Putamen (tissue), 1 donor: ENCODE measurements at places on chromosomes 5 and 9.

- no peak for DNase-seq
Observed at GRCh38 chr9:133679466-133680061, 43.4 kb downstream of the DBH start.

GRCh38 chr5:112063191-112063590 lies 306.2 kb upstream of the NREP start:
- no peak for DNase-seq

DNA sequence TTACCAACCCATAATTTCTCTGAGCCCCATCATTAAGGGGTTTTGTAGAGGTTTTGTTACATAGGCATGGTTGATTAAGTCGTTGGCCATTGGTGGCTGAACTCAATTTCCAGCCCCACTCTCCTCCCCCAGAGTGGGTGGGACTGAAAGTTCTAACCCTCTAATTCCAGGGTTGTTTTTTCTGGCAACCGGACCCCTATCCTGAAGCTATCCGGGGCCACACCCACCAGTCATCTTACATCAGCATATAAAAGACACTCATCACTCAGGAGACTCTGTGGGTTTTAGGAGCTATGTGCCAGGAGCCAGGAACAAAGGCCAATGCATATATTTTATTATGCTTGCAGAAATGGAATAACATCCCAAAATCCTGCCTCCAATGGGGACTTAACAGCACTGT lies 186.0 kb downstream of the NXNL2 start:
- DNase-seq: no peak

DNA sequence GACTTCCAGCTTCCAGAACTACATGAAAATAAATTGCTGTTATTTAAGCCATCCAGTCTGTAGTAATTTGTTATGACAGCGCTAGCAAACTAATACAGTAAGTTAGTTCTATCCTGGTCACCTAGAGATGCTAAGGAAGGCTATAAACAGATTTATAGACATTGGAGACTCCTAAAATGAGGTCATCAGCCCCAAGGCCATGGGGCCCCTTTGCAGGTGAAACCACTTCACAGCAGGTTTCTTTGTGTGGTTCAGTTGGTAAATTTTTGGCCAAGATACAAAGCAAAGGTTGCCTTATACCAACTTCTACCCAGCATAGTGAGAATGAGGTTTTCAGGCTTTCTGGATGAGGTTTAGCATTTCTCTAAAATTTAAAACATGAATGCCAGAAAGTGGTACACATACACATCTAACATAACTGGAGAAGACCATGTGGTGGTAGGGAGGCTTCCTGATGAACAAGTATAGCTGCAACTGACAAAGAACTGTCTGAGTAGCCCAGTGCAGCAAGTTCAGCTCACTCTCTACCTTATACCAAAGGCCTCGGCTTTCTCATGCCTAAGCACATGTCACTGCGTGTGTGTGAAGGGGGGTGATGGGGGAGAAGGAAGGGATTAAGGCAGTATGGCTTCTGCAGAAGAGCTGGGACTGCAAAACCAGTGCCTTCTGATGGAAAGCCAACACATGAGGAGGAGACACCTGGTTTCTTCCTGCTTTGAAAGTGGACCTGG lies 264.6 kb upstream of the TAS2R1 start:
- DNase-seq: no peak

DNA sequence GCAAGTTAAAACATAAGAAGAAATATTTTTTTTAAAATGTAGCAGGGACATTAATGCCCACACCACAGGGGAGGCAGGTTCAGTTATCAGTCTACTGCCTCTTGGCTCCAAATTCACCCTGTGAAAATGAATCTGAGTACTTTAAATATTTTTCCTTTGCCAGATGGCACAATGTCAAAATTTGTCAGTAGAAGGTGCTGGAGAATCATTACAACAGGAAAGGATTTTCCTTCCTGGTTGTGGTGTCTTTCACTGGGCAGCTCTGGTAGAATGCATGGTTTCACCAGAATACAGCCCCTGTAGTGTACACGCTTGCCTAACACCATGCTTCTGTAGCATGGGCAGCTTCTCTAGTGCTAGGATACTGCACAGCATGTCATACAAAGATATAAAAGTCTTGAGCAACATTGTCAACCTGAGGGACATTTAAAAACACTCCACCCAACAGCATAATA lies 9.7 kb upstream of the SREK1 start:
- DNase-seq: no peak

GRCh38 chr5:177514541-177514940 lies 2.2 kb downstream of the DDX41 start:
- DNase-seq: no peak

DNA sequence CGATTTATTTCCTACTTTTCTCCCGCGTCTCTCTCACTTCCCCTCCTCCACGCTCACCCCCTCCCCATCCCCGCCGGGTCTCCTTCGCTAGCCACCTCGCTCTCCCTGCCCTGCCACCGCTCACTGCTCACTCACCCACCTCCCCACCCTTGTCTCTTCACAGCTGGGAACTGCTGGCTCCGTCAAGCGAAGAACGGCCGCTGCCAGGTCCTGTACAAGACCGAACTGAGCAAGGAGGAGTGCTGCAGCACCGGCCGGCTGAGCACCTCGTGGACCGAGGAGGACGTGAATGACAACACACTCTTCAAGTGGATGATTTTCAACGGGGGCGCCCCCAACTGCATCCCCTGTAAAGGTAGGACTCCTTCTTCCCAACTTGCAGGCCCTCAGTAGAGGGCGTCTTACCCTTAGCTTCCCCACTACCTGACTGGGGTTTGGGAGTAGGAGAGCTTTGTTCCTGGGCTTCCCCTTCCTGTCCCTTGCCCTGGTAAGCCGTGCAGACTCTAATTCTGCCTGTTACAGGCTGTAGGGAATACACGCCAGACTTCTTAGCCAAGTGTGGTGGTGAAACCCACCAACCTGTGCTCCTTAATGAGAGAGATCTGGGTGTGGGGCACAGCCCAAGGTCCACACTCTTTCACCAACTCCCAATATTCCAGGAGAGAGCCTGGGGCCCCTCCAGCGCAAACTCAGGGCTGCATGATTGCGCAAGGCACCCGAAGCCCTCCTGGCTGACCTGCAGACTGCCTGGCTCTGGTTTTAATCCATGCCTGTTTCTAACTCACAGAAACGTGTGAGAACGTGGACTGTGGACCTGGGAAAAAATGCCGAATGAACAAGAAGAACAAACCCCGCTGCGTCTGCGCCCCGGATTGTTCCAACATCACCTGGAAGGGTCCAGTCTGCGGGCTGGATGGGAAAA lies 2.5 kb downstream of the FST start:
- DNase-seq: no peak

- no peak for DNase-seq
Observed at GRCh38 chr9:14706530-14707140, 13.4 kb upstream of the ZDHHC21 start.

GRCh38 chr5:94908889-94909480 lies 290.5 kb downstream of the SLF1 start:
- no peak for DNase-seq

DNA sequence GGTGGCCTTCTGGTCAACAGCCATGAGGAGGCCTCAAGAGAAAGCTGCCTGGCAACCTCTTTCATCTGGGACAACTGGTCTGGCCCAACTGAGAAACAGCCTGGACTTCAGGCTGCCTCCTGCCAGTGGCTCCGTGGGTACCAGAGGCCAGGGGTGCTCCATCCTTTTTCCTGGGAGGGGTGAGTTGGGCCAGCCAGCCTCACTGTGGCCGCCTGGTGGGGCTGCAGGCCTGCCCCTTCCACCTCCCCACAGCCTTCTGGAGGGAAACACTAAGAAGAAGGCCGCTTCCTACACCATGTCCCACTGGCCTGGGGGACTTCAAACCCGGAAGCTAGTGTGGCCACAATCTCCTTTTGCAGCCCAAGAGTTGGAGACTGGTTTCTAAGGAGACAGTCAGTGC lies 13.8 kb upstream of the NKD2 start:
- no peak for DNase-seq

DNA sequence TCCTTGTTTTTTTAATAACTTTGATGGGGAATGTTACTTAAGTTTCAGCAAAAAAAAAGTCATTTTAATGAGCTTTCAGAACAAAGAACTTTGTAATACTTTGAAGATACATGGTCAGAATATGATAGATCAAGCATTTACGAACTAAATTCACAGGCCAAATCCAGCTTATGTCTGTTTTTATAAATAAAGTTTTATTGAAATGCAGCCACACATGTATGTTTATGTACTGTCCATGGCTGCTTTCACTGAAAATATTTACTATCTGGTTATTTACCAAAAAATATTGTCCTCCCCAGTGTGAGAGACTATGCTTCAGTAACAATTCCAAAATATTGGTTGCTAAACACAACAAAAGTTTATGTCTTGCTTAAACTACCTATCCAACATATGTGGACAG lies 366.7 kb downstream of the PIK3R1 start:
- no peak for DNase-seq

DNA sequence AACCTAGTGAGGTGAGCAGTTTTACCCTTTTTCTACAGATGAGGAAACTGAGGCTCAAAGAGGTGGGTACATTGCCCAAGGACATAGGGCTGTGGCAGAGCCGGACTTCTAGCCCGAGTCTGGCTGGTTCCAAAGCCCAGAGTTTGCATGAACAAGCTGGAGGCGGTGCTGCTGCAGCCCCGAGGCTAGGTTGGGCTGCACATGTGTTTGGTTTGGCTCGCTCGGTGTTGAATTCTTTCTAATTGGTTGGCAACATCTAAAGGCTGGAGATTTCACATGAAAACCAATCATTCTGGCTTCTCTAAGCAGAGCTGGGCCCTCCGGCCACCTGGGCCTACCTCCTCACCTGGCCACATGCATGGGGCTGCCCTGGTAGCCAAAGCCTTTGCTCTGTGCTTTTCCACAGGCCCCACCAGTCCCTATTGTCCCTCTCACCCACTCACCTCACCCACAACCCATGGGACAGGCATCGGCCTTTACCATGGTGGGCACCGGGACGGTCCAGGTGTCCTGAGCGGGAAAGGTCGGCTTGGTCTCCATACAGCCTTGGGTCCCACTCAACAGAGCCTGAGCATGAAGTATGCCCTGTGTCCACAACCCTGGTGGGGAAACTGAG lies 262.3 kb downstream of the NSG2 start:
- no peak for DNase-seq

- no peak for DNase-seq
Observed at GRCh38 chr5:150036513-150036912, 36.0 kb downstream of the HMGXB3 start.

GRCh38 chr9:91043811-91044175 lies 242.2 kb downstream of the SYK start:
- DNase-seq: no peak

- DNase-seq: no peak
Observed at GRCh38 chr9:126421567-126422428, 95.2 kb downstream of the MVB12B start.

DNA sequence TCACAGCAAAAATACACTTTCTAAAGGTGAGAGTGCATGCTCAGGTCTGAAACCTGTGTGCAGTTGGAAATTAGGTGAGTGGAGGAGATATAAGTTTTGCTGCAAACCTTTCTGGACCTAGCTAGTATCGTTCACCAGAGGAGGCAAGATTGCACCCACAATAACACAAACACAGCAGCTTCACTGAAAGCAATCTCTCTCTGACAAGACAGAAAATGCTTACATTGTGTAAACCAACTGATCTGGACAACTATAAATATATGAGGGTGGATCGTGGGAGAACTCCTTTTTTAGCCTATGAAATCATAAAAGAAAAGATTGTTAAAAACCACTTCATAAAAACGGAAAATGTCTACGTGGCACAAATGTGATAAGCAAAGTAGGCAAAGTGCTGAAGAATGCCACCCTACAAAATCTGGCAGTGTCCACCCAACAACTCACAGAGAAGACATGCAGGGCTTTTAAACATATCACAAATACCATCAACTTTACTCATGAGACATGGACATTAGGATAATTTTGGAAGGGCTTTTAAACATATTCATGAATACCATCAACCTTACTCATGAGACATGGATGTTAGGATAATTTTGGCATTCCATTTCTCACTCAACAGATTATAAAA lies 134.3 kb downstream of the CDH18 start:
- DNase-seq: no peak

GRCh38 chr5:179620293-179620692 lies 3.2 kb downstream of the HNRNPH1 start:
- DNase-seq: no peak

GRCh38 chr5:17434982-17435381 lies 63.0 kb upstream of the TAF11L2 start:
- DNase-seq: no peak

- DNase-seq: no peak
Observed at GRCh38 chr5:2762744-2763532, 11.5 kb upstream of the IRX2 start.

DNA sequence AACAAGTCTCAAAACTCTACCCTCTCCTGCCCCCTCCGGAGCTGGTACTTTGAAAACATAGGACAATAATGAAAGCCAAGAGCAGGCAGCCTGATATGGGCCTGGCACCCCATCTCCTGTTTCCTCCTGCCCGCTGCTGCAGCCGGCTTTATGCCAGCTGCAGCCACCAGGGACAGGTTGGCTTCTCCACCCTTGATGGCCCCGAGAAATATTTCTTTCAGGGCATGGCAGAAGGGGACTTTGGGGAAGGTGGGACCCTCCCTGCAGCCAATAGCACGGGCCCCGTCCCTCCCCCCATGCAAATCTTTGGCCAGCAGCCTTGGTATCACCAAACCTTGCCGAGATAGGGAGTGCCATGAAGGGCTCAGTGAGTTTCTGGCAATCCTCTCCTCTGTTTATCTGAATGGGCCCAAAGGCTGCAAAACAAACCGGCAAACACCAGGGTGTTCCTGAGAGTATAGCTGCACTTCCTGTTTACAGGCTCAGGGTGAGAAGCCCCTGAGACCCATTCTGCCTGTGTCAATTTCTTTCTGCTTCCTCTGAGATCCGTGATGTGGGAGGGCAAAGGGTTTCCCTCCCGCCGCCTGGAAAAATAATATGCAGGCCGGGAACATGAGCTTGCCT lies 73.4 kb upstream of the BOD1 start:
- DNase-seq: no peak

DNA sequence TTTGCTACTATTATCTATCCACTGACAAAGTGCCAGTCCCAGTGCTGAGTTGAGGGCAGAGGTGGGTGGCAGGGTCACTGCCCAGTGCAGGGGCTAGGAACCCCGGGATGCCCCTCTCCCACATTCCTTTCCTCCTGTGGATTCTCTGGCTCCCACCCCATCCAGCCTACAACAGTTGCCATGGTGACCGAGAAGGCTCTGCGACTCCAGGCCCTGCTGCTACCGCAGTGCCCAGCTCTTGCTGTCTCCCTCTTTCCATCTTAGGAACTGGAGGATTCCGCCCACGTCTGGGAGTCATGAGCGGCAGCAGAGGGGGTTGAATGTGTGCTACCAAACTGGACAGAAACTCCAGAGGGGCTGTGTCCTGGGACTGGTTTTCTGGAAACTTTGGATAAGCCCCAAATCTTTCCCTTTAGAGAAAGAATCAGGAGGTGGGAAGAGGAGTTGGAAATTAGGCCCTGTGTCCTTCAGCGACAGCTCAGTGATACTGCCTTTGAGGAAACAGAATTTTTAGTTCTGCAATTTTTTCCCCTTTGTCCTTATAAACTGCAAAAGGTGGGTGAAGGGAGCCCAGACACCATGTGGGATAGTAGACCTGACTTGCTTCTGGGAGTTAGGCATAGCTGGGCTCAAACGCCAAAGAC lies 20.7 kb upstream of the C5orf47 start:
- DNase-seq: no peak
